ENCODE measurements at places on chromosomes 3 and 15.
A peak's percentile ranks its signal among the peaks of the same experiment; 100 is the strongest.

DNA sequence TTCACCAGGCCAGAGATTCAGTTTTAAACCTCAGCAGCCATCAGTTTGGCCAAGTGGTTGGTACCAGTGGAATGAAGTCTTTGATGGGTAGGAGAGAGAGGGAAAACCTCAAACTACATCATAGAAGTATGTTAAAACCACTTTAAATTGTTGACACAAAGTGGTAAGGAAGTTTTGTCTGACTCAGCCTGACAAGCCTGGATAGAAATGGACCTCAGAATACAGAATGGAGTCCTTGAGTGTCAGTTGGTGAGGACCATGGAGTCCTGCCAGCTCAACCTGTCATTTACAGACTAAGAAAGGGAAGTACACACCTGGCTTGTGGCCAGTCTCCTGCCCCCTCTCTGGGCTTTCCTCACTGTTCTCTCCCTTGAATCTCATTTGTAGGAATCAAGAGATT, 12.1 kb downstream of the EAF1 start:
- DNase-seq: no peak

DNA sequence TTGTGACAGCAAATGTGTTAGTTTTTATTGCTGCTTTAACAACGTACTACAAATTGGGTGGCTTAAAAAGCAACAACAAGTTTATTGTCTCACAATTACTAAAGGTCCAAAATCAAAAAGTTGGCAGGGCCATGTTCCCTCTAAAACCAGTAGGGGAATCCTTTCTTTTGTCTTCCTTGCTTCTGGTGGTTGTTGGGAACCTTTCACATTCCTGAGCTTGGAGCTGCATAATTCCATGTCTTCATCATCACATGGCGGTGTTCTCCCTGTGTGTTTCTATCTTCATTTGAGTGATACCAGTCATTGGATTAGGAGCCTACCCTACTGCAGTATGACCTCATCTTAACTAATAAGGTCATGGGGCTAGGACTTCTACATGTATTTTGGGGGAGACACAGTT, 7.4 kb downstream of the SPRED1 start:
- DNase-seq: no peak

GRCh38 chr3:195916991-195917390, 8.6 kb upstream of the TNK2 start:
- DNase-seq: no peak

DNA sequence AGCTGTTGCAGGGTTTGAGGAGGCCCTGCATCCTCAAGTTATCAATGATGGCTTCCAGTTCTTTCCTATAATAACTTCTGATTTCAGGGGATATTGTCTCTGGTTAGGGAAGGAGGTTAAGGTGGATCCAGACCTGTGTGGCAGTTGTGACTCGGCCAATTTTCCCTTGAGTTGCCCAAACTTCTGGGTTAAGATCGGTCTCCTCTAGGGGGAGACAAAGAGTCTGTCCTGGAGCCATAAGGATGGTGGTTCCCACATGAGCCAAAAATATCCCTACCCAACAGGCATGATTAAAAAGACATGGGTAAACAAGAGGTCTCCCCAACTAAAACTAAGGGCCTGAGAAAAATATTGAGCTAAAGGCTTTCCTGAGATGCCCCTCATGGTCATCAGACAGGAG, 227.5 kb upstream of the MDFIC2 start:
- DNase-seq: no peak

DNA sequence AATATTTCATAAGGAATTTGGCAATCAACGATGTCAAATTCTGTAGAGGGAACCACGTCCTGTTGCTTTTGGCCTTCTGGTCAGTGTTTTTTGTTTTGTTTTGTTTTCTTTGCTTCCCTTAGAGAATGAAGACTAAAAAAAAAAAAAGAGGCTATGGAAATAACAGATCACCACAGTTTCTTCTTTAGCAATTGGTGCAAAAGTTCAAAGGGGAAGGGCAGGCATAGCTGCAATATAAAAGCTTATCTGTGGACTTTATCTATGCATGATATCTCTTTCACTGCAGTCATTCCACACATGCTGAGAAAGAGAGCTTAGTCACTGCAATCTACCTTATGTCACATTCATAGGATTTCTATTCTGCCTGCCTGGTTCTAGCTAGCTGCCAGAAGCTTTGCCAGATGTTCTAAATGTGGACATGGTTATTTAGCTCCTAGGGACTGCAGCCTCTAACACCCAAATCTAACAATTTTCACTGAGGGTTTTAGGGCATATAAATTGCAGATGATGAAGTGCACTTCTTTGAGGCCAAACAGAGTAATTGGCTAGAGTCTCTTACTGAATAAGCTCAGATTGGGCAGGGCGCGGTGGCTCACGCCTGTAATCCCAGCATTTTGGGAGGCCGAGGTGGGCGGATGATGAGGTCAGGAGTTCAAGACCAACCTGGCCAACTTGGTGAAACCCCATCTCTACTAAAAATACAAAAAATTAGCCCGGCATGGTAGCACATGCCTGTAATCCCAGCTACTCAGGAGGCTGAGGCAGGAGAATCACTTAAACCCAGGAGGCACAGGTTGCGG, 637.2 kb downstream of the NTRK3 start:
- peak; percentile 36 for DNase-seq

DNA sequence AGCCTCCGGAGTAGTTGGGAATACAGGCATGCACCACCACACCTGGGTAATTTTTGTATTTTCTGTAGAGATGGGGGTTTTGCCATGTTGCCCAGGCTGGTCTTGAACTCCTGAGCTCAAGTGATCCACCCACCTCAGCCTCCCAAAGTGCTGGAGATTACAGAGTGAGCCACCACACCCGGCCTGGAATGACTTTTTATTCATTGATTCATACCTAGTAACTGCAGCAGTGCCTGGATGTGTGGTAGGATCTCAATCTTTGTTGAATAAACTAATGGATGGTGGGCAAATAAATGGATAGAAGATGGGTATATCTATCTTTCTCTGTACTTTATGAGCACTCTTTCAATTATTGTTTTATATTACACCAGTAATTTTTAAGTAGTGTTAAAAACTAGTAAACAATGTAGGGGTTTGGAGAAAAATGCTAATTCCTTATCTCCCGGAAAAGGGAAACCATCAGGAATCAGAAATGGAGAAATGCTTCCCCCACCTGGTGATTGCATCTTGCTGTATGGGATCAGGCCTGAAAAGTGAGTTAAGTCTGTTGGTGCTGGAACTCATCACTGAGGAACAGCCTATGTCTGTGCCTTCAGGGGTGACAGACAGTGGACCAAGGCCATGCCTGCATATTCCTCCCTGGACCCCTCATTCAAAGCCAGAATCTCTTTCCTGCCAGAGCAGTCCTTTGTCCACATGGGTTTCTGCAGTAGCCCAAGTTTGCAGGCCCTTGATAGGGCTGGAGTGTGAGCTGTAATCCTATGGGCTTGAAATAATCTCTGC, 161.0 kb upstream of the CTDSPL start:
- no peak for DNase-seq

- DNase-seq: no peak
These were observed 63.0 kb downstream of the ADAMTS17 start for GRCh38 chr15:100278596-100279380.

DNA sequence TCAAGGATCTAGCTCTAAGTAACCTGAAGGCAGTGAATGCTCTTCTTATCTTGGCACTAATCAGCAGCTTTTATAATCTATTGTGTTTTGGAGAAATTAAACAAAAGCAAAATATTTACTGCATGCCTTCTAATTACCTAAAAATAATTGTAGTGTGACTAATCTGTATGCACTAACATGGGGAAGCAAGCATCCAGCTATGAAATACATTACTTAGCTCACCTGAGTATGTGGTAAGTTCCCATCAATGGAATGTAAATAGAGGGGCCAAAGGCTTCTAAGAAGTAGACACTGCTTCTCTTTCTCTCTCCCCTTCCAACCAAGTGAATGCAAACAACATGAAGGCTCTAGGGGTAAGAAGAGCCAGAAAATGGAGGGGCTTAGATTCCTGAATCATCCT, 165.6 kb downstream of the STAG1 start:
- no peak for DNase-seq

GRCh38 chr15:39710681-39711080, 72.0 kb downstream of the FSIP1 start:
- DNase-seq: no peak

Data from uterus (tissue), 4 donors.